ENCODE measurements at places on chromosomes 6 and 20.

DNA sequence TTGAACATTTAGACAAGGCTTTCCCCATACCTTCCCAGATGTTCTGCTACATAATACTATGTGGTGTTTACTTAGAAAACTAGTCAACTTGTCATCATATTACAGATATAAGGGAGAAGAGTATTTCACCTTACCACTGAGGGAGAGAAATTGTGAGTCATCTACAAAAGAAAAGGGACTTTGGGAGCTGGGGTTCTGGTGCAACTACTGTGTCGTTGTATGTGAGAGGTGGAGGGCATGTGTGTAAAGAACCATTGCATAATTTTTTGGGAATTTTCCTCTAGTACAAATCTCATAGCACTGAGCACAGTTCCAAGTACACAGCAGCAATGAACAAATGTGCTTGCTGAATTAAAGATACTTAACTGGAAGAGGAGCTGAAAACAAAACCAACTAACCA lies 665.6 kb downstream of the DHX35 start:
- no peak for DNase-seq

DNA sequence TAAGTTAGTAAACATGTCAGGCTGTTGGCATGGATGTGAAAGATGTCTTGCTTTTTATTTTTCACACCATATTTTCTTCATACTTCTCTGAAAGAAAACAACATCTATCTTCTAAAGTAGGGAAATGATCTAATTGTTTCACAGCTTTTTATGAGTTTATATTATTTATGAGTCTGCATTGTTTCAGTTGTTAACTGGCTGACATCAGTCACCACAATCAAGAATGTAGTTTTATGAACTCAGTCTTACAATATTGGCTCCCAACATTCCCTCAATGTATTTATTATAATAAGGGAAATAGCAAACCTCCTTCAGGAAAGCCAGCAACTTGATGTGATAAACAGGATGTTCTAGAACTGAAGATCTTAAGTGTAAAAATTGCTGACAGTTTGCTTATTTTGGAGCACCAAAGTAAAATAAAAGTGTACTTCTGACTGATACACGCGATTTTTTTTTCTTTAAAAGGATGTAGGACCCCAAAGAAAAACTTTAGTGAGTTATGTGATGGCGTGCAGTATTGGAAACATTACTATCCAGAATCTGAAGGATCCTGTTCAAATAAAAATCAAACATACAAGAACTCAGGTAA lies 106.0 kb downstream of the ADGRG6 start:
- DNase-seq: no peak

DNA sequence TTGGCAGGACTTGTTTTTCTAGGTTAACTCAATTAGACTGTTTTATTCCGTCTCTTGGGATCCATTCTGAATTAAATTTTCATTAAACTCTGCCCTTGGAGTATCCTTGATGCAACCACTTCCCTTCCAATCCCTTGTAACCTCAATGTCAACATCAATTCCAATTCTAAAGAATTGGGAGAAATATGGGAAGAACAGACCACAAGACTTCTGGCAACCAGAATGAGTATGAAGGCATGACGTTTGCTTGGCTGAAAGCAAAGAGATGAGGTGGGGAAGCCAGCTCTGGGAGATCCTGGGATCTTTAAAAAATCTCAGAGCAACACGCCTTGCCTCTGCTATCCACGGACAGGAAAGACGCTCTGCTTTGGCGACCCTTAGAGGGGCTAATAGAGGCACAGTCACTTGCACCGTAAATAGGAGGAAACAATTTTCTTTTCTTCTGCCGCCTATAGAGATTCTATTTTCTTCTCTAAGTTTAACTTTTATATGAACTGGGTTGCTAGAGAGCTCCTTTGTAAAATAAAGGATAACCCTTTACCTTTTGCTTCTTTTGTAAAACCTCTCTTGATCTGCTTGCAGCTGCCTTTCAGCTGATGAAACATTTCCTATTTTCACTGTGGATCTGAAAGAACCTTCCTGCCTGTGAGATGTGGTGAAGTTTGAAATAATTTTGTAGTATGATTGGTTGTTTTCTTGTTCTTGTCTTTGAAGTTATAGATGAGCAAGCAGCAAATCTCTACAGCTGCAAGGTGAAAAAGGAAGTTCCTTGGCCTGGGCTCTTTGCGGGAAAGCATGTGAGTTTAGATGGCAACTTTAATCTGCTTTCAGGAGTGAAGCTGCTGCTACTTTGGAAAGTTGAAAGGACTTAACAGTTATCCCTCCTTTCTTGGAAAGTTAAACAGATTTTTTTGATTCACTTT lies at the start of gene ASIP:
Gene ASIP, plus strand, starts transcription at position 731 of the 923 bp plus-strand sequence. CDS start 18,952 bp downstream, outside the sequence.
- DNase-seq: no peak

DNA sequence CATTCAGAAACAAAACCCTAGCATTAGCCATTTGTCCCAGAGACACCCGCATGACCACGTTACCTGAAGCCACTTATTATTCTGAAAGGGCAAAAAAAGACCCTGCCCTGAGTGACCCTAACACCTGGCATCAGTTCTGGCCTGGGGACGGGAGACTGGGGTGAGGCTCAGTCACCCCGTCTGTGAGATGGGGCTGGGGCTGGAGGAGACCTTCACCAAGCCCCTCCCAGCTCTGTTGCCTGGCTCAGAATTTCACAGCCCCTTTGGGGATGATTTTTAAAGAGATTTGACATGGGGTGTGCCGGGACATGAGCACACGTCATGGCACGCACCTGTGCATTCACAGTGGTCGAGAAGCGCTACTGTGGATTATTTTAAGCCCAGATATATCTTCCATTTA lies 1.4 kb upstream of the BPIFB6 start:
- no peak for DNase-seq

- no peak for DNase-seq
These were observed 7.1 kb downstream of the NPEPL1 start for GRCh38 chr20:58699623-58700107.

- DNase-seq: no peak
These were observed 5.1 kb downstream of the RSPO4 start for GRCh38 chr20:997016-997415.

DNA sequence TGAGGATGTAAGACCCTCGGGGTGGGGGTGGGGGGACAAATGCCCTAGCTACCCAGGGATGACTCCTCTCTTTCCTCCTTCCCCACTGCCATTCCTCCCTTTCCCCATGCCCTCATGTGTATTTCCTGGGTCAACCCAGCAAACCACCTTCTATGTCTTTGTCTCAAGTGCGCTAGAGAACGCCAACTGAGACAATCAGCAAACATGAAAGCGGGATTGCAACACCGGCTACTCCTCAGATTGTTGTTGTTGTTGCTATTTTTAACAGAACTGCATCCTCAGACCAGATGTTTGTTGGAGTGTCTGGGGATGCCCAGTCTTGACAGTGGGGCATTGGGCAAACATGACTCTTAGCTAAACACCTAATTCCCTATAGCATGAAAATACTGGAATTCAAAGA lies 39.3 kb upstream of the HIVEP1 start:
- DNase-seq: no peak
